ENCODE measurements at places on chromosomes 13 and 19. TPM values are rescaled to one million over a fixed set of nuclear protein-coding genes. Genes with fewer than 3 reads are reported as not detected.

- H3K36me3 ChIP-seq, result no peaks in the 10 kb centered on the region
- H3K27ac ChIP-seq, result no peak overlapping the region
- H3K4me1 ChIP-seq, result no peaks in the 10 kb centered on the region
- DNase-seq, result no peak
- H3K27me3 ChIP-seq, result peaks cover 32% of the 10 kb centered on the region
Measured at GRCh38 chr13:32824675-32825074, 191.5 kb upstream of the KL start.

- H3K4me1 ChIP-seq, result peaks cover 30% of the 10 kb centered on the region
- no peak for DNase-seq
- peak overlapping the region; percentile 90 for H3K27ac ChIP-seq
- no peaks in the 10 kb centered on the region for H3K27me3 ChIP-seq
- no peak overlapping the region for H3K4me3 ChIP-seq
- no peaks in the 10 kb centered on the region for H3K36me3 ChIP-seq
Measured at GRCh38 chr13:99659866-99660554, 158.7 kb downstream of the TM9SF2 start.

GRCh38 chr13:48110931-48111721 lies 16.2 kb upstream of the MED4 start:
- no peak overlapping the region for H3K27ac ChIP-seq
- H3K4me3 ChIP-seq, result no peak overlapping the region
- H3K4me1 ChIP-seq, result peaks cover 12% of the 10 kb centered on the region
- peaks cover 30% of the 10 kb centered on the region for H3K27me3 ChIP-seq

DNA sequence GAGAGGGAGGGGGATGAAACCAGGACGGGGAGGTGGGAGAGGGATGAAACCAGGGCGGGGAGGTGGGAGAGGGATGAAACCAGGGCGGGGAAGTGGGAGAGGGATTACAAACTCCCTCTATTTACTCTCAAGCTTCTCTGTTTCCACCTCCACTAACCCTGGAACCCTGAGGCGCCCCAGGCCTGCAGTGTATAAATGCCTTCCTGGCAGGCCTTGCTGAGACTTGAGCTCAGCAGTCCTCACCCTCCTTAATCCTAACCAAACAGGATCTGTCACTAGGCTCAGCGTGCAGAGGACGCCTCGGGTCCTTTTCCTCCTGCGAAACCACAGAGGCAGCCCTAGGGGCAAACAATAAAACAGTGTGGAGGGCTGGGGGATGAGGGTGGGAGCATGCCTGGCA lies 32.1 kb upstream of the OR1M1 start:
- no peak overlapping the region for H3K27ac ChIP-seq
- H3K4me1 ChIP-seq, result no peaks in the 10 kb centered on the region
- H3K27me3 ChIP-seq, result no peaks in the 10 kb centered on the region
- H3K4me3 ChIP-seq, result no peak overlapping the region
- DNase-seq, result no peak

- H3K4me3 ChIP-seq, result peak overlapping the region; percentile 91
- H3K27ac ChIP-seq, result peak overlapping the region; percentile 93
- no peaks in the 10 kb centered on the region for H3K27me3 ChIP-seq
- no peak for DNase-seq
- H3K4me1 ChIP-seq, result peaks cover 34% of the 10 kb centered on the region
- H3K36me3 ChIP-seq, result peaks cover 4% of the 10 kb centered on the region
Measured at GRCh38 chr13:99085808-99086266, 108.0 kb upstream of the DOCK9 start.

KCNN1 gene
- not detected for total RNA-seq
